ENCODE measurements at places on chromosomes 5 and 9.

GRCh38 chr5:77418601-77419581, 73.2 kb downstream of the WDR41 start:
- DNase-seq, result no peak

- DNase-seq, result no peak
Observed at GRCh38 chr9:28212979-28213378, 639.7 kb upstream of the C9orf72 start.

DNA sequence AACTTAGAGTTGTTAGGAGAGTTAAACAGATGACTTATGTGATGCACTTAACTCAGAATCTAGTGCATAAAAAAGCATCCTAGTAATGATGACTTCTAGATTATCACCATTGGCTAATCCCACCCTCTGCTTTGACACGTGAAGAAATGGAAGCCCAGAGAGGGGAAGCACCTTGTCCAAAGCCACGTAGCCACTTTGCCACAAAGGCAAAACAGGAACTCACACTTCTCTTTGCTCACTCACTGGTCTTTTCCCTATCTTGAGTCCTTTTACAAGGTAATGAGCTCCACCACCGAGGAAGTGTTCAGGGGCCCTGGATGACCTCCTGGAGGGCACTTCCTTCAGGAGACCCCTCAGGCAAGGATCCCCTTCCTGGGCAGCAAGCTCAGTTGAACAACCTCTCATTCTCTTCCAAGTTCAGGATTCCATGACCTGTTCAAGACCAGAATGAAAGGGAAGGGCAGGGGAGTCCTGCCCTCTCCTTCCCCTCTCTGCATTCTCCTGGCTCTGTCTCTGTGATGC, 89.7 kb downstream of the HRH2 start:
- no peak for DNase-seq

DNA sequence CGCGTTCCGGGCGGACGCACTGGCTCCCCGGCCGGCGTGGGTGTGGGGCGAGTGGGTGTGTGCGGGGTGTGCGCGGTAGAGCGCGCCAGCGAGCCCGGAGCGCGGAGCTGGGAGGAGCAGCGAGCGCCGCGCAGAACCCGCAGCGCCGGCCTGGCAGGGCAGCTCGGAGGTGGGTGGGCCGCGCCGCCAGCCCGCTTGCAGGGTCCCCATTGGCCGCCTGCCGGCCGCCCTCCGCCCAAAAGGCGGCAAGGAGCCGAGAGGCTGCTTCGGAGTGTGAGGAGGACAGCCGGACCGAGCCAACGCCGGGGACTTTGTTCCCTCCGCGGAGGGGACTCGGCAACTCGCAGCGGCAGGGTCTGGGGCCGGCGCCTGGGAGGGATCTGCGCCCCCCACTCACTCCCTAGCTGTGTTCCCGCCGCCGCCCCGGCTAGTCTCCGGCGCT, at the start of gene DAPK1:
Gene DAPK1, plus strand, starts transcription at position 264 of the 442 bp plus-strand sequence. CDS start 1,211 bp downstream, outside the sequence.
- no peak for DNase-seq

GRCh38 chr5:140152022-140152999, 22.7 kb upstream of the CYSTM1 start:
- DNase-seq, result no peak
